ENCODE measurements at places on chromosomes 4 and X.

DNA sequence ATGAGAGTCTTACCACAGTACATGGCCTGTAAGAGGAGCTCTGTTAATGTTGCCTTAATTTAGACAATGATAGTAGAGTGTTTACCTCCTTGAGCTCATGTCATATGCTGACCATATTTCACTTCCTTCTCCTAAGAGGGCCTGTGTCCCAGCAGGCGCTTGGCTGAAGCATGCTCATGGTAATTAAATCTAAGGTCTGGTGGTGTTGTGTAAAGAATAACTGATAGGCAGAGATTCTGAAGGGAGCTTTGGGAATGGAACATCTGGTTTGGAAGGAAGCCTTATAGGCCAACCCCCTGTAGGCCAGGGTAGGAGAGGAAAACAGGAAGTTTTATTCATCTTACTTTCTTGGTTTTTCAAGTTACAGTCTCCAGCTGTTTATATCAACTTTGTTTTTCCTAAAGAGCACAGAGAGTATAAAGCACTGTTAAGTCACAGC, 300.2 kb downstream of the USP46 start:
- no peak for DNase-seq

DNA sequence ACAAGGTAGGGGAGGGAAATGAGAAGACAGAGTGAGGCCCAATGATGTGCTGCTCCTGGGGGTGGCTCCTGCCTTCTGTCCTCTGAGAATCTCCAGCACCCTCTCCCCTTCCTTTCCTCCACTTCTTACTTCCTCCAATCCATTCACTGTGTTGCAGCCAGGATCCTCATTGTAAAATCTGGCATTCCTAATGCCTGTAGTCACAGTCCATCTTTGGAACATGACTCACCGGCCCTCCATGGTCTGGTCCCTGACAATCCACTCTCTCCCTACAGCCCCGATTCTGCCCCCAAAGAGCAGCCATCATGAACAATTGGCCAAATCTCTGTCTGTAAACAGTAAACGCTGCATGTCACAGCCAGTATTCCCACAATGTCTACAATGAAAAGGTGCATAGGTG, 72.9 kb downstream of the CLNK start:
- no peak for DNase-seq

DNA sequence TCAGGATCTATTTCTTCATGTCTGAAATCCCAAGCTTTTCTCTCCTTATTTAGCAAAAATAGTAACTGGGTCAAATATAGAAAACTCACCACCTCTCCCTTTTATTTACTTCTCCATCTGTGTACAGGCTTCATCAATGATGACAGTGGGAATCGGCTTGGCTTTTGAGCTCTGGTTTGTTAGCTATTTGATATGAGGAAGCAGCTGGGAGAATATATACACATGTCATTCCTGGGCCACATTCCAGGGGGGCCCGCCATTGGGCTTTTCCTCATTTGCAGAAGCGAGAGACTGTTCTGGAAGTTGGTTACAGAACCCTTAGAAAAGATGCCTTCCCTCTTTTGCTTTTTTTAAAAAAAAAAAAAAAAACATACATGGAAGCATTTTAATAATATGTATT, 107.4 kb upstream of the F9 start:
- no peak for DNase-seq

DNA sequence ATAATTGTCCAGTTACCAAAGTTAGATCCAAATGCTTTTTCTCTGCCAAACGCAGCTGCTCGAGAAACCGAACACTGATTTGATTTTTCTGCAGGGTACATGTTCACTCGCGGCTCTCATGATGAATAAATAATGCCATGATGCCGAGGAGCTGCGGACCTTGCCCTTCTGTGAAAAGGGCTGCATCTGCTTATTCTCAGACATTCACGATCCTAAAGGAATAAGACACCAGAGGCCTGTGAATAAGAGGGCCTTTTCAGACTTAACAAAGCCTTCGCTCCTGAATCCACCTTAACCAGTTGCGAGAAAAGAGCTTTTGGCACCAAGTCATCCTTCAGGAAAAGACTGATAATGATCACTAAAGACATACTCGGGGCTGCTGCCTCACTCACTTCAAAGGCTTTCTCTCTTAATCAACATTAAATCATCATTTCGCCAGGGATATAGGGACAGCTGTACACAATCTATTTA, 147.5 kb downstream of the FBXO8 start:
- DNase-seq = no peak

DNA sequence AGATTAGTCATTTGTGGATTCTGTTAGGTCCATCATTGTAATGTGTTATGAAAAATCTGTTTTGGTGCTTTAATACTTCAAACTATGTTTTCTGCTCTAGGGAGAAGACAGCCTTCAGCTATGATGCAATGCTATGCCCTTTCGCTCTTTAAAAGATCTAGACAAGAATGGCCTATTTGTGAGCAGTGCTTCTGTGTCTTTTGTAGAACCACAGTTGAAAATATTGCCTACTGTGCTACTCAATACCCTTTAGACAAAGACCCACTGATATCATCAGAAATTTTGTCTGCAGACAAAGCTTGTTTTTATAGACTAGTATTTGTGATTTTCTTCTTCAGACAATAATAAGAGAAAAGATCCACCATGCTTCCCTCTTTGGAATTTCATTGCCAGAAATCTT, 44.6 kb upstream of the SLITRK2 start:
- DNase-seq = no peak

Measured in HepG2 (cell line).